ENCODE measurements at places on chromosomes 7 and 10.

- no peak for DNase-seq
Observed at GRCh38 chr7:149776848-149777407, 3.5 kb upstream of the ZNF467 start.

DNA sequence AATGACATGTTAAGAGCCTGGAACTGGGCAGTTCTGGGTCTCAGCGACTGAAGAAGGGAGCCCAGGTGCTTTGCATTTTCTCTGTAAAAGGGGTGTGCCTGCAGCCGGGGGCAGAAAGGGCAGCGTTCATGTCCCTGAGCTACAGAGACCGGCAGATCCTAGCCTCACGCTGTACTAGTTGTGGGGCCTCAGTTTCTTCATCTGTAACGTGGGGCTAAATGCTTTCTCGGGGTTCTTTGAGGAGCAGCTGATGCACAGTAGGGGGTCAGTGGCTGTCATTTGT lies 79.6 kb downstream of the NEURL1 start:
- DNase-seq: no peak

DNA sequence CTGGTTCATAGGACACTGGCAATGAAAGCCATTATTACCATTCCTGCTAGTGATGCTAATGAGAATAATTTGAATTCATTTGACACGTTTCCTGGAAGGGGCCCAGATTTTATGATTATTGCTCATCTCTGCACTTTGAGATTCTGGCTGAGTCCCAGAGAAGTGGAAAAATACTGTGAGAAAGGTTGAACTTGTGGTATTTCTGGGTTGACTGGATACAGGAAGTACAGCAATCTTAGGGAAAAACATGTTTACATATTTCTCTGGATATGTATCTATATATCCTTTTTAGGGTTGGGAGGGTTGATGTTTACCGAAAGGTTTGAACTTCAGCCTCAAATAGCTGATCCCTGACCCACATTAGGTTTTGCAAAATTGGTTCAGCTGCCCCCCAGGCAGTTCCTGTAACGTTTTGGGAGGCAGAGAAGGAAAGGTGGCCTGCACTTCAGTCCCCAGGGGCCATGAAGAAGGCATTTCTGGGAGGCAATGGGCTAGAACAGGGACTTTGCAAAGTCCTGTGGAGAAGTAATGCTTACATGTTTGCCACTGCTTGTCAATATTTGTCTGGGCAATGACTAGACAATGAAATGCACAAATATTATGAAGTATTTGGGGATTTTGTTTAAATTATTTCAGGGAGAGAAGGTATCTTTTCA lies 253.7 kb upstream of the PITRM1 start:
- no peak for DNase-seq

- no peak for DNase-seq
Observed at GRCh38 chr10:9898633-9899395, 1118.9 kb upstream of the CELF2 start.

DNA sequence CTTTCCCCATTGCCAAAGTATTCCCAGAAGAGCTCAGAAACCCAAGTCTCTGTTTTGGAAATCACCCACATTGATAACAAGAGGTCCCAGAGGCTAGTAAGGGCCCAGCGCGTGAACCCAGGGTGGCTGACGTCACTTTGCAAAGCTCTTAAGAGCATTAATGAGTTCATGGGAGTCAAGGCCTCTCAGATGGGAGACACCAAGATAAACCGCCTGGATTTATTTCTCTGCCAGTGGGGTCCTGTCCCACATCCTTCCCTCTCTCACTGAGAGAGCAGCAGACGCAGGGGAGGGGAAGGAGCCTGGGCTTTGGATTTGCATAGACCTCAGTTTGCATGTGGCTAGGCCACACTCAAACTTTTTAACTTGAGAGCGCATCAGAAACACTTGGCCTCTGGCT lies 184.8 kb upstream of the PDE1C start:
- DNase-seq: no peak

DNA sequence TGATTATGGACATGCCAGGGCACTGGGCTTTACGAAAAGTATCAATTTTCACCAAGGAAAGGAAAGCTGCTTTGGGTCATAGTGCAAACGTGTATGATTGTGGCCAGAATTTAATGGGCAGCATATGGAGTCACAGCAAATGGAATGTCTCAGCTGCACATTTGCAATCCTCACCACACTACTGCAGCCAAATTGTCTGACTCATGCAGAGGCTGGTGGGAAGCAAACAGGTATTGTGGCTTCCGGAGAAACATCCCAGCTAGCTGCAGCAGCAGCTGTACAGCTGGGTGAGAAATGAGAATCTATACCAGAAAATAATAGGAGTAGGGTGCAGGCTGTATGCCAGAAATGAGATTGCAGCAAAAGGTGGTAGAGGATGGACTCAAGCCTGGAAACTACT lies 374.7 kb upstream of the VWC2 start:
- no peak for DNase-seq

GRCh38 chr7:105244594-105244993 lies 144.1 kb downstream of the SRPK2 start:
- DNase-seq: no peak

GRCh38 chr10:16904639-16905061 lies 87.4 kb upstream of the RSU1 start:
- DNase-seq: peak; percentile 4

- no peak for DNase-seq
Observed at GRCh38 chr10:28425422-28425821, 107.5 kb upstream of the WAC start.
